Stimulated activated CD8-positive, alpha-beta memory T cell treated with anti-CD3 and anti-CD28 coated beads, Interleukin-7, amount 100 ng/mL, for 1 hour (primary cell): ENCODE measurements at places on chromosomes 11 and 22.

DNA sequence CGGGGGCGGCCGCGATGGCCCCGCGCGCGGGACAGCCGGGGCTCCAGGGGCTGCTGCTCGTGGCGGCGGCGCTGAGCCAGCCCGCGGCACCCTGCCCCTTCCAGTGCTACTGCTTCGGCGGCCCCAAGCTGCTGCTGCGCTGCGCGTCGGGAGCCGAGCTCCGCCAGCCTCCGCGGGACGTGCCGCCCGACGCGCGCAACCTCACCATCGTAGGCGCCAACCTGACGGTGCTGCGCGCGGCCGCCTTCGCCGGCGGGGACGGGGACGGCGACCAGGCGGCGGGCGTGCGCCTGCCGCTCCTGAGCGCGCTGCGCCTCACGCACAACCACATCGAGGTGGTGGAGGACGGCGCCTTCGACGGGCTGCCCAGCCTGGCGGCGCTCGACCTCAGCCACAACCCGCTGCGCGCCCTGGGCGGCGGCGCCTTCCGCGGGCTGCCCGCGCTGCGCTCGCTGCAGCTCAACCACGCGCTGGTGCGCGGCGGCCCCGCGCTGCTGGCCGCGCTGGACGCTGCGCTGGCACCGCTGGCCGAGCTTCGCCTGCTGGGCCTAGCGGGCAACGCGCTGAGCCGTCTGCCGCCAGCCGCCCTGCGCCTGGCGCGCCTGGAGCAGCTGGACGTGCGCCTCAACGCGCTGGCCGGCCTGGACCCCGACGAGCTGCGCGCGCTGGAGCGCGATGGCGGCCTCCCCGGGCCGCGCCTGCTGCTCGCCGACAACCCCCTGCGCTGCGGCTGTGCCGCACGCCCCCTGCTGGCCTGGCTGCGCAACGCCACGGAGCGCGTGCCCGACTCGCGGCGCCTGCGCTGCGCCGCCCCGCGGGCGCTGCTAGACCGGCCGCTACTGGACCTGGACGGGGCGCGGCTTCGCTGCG, 697 bp downstream of the TPBGL start:
- peak; percentile 78 for DNase-seq

DNA sequence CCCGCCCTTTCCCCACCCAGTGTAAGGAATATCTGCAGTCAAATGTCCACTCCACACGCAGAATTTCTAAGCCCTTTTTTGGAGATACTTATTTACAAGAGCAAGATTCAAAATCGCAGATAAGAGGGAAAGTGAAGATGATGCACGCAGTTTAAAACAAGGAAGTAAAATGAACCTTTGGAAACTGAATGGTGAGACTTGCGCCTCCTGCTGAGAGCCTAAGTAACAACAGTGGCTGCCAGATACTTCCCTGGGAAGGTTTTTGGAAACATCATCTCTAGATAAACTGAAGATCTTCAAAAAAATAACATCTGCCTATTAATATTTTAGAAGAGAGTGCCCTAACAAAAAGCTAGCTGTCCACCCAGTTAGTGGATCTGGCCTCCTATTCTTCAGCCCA, 963.1 kb upstream of the FAT3 start:
- DNase-seq: no peak

GRCh38 chr11:93622043-93622442, 39.4 kb upstream of the CEP295 start:
- DNase-seq: no peak

GRCh38 chr11:19328586-19329311, 88.0 kb upstream of the E2F8 start:
- no peak for DNase-seq

DNA sequence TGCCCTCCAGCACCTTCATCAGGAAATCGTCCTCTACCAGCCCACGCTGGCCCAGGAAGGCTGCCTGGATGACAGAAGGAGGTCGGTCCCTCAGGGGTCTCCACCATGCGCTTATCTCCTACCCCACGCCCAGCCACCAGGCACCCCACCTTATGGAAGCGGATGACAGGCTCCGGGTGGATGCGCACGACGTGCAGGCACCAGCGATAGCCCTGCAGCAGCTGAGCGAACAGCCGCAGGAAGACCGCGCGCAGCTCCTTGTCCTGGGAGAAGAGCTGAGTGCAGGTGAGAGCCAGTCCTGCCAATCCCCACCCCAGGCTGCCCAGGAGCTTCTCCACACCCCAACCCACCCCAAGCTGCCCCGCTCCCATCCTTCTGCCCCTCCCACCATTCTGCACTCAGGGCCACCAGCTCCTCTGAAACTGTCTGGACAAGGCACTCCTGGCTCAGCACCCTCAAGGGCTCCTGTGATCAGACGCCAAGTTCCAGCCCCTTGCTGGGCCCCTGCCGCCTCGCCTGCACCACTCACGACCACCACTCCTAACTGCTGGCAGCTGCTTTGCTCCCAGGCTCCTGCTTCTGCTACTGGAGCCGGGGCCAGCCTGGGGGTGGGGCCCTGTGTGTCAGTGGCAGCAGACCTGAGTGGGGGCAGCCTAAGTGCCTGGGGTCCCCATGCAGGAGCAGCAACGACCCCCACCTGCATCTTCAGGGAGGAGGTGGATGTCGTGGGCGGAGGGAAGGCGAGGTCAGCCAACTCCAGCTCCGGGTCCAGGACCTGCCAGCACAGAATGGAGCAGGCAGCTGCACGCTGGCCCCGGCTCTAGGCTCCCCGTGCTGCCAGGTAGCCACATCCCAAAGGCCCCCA, 9.5 kb downstream of the SBF1 start:
- DNase-seq: no peak

DNA sequence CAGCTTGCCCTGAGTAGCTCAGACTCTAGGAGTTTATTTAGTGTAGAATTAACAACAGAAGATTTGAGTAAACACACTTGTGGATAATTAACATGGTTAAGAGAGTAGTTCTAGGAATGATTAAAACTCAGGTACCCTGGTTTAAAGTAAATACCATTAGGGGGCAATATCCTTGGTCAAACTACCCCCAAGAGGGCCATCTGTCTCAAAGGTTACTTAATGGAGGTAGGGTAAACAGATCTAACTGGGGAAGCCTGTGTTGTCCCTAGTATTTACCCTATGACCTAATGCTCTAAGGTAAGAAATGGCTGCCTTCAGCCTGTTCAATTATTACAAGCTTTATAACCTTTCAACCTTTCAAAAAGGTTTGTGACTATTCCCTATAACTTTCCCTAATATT, 10.6 kb upstream of the GLYATL1 start:
- DNase-seq: no peak

GRCh38 chr11:96413408-96413807, 23.6 kb downstream of the JRKL start:
- DNase-seq: no peak

DNA sequence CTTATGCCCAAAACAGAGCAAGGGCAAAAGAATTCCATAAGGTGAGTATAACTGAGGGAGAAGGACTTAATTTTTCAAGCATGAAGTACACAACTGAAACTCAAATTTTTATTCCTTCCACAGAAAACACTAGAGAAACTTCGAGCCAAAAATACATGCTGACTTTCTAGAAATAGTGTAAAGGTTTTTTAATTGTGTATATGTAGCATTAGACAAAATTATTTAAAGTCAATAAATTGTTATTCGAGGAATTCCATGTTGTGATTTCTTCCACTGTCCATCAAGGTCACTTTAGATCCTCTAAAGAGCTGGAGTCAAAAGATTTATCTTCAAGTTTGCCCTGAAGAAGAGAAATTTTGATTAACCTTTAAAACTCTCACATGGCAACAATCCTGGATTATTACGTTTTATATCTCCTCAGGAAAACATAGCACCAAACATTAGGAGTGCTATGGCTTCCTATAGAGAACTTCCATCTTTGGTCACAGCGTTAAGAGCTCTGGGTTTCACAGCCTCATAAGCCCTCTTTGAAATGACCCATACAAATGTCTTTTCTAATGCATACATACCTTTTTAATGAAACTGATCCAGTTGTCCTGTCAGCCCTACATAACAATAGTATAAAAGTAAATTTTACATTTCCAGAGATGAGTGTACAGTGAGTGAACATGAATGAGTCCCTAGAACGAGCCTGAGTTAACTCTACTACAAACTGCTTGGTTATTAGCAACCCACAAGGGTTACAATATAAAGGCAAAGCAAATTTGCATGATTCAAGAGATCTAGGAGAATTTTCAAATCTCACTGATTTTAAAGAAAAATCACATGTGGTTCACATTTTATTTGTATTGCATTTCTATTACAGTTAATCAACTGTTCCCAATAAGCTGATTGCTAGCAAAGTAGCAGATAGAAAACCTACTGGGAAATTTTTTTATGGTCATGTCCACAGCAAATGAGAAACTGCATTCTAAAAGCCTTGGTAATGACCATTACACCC, 10.9 kb downstream of the TAF1D start:
- no peak for DNase-seq

DNA sequence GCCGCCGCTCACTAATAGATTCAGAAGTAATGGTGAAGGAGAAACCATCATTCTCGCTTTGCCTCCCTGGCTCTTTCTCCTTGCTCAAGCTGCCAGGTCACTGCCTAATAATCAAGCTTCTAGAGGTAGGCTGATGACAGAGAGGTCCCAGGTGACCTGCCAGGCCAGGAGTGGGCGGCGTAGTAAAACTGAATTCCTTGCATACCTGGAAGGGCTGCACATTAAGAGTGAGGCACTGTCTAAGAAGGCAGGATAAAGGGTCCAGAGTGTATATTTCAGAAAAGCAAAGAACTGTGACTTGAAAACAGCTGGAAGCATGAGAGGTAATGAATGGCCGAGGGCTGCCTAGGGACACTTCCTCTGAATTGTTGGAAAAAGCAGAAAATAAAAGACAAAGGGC, 4.1 kb downstream of the SYT13 start:
- DNase-seq: no peak

GRCh38 chr11:61654397-61654829, 25.8 kb upstream of the DAGLA start:
- DNase-seq: no peak

DNA sequence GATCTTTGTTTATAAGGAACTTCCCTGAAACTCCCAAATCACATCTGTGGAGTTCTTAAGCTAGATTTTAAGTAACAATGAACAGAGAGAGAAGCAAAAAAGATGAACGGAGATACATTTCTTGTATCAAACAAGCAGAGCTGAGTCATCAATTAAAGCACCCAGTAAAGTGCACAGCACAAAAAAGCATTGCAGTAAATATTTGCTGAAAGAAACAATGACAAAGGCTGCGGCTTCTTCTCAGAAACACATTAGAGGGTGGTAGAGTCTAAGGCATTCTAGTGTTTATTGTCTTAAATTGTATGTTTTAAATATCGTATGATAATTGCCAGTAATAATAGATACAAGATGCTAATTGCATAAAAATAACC, 941.6 kb upstream of the CHORDC1 start:
- no peak for DNase-seq

DNA sequence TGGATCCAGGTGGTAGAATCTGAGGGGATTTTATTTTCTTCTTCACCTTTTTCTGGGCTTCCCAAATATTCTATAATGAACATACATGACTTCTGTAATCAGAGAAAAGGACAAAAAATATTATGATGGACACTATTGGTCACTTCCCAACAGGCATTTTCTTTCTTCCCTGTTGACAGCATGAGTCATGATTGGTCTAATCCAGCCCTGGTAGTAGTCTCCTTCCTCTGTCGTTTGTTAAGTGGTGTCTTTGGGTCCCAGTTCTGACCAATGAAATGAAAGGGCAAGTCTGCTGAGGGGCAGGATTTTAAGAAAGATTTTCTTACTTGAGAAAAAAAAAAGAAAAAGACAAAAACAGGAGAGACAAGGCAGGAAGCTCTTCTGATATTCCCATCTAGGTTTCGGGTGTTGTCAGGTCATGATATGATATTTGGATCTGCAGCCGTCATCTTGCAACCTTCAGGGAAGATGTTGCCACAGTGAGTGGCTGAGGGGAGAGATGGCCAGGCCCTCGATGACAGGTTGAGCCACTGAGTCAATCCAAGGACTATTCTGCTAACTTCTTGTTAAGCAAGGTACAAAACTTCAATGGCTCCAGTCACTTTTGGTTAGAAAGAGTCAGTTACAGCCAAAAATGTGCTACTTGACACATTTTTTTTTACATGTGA, 23.3 kb upstream of the PLEKHB1 start:
- DNase-seq: no peak
